ENCODE measurements at places on chromosomes 12 and 14. TPM values are rescaled to one million over a fixed set of nuclear protein-coding genes. Genes with fewer than 3 reads are reported as not detected.

- DNase-seq: peak; percentile 2
These were observed 115.3 kb downstream of the PDE6H start for GRCh38 chr12:15088105-15088504.

Gene C3AR1
- 1.5 TPM for total RNA-seq

DNA sequence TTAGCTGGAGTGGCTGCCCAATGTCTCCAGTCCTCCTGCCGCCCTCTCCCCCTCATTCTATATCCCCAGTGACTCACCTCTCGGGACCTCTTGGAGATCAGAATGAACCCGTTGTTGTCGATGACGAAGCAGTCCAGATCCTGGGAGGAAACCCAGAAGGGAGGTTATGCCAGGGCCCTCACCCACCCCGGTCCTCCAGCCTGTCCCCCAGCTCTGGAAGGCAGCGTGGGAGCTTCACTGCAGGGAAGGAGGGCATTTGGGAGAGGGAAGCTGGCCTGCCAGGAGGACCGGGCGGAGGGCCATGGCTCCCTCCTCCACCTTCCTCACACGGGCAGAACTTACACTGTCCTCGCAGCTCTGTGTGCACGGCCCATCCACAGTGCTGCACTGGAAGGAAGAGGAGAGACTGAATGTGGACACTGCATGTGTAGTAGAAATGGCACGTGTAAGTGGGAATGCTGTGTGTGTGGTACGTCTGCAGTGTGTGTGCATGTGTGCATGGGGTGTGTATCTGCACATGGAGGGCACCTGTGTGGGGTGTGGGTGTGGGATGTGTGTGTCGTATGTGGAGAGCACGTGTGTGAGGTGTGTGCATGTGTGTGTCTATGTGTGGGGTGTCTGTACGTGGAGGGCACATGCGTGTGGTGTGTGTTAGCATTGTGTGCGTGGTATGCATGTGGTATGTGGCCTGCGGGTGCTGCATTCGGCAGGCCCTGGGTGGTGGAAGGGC lies 10.0 kb upstream of the LRTM2 start:
- DNase-seq: no peak

DNA sequence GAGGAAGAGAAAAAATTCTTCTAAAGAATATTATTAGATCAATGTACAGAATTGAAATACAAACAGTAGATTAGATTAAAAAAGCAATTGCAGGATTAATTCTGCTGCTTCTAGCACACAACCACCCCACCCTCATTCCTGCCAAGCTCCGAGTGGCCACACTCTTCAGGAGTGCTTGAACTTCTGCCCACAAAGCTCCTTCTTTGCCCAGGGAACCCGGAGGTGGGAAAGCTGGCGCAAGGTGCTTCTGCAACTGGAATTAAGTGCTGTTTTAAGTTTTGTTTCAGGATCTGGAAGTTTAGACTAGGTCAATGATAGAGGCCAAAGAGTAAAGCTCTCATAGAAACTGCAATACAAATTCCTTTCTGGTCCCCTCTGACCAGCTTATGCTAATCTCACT lies 94.1 kb upstream of the BMP4 start:
- no peak for DNase-seq
